ENCODE measurements at places on chromosomes 2 and 18. TPM values are rescaled to one million over a fixed set of nuclear protein-coding genes. Genes with fewer than 3 reads are reported as not detected.
A peak's percentile ranks its signal among the peaks of the same experiment; 100 is the strongest.

Gene ZBTB7C
- total RNA-seq: 9.1 TPM

Gene CABYR
- 13.7 TPM for total RNA-seq

- no peak overlapping the region for H3K4me3 ChIP-seq
- no peaks in the 10 kb centered on the region for H3K27me3 ChIP-seq
- peaks cover 10% of the 10 kb centered on the region for H3K36me3 ChIP-seq
- no peak for DNase-seq
- peaks cover under 1% of the 10 kb centered on the region for H3K4me1 ChIP-seq
These were observed 220.1 kb upstream of the CTAGE1 start for GRCh38 chr18:22637787-22638186.

- no peak for DNase-seq
- H3K27ac ChIP-seq: no peak overlapping the region
- peaks cover 7% of the 10 kb centered on the region for H3K36me3 ChIP-seq
- H3K4me1 ChIP-seq: no peaks in the 10 kb centered on the region
- no peak overlapping the region for H3K4me3 ChIP-seq
These were observed 18.8 kb upstream of the TSPYL6 start for GRCh38 chr2:54274781-54275242.

DNA sequence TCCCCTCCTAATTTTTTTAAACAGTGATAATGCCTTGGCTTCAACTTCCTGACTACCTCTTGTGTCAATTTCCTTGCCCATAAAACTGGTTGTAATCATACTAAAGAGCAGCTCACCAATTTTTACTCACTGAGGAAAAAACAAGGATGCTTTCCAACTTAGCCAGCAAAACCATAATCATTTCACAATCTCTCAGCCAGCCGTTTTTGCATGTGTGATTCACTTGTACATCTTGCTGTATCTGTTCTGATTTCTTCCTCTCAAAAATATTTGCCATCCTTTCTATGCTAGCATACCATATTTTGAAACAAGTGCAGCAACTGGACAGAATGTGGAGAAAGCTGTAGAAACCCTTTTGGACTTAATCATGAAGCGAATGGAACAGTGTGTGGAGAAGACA is 60.7 kb downstream of the RAB27B start:
- no peak for DNase-seq
- no peak overlapping the region for H3K4me3 ChIP-seq
- H3K4me1 ChIP-seq: no peaks in the 10 kb centered on the region
- H3K27ac ChIP-seq: no peak overlapping the region

Gene CNDP1
- 0.75 TPM for total RNA-seq

Gene CHRNG
- not detected for total RNA-seq

Gene MAL
- total RNA-seq: not detected

DNA sequence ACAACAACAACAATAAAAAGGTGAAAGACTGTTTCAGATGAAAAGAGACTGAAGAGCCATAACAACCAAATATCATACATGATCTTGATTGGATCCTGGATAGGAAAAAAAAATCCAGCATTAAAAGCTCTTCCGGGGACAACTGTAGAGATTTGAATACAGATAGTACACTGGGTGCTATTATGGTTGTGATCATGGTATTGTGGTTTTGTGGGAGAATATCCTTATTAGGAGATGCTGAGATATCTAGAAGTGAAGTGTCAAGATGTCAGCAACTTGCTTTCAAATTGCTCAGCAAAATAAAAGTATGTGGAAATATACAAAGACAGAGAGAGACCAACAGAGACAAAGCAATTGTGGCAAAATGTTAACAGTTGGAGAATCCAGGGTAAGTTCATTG is 15.5 kb upstream of the SPATA3 start:
- no peak overlapping the region for H3K27ac ChIP-seq
- no peaks in the 10 kb centered on the region for H3K36me3 ChIP-seq
- H3K4me1 ChIP-seq: no peaks in the 10 kb centered on the region
- H3K4me3 ChIP-seq: no peak overlapping the region
- no peaks in the 10 kb centered on the region for H3K27me3 ChIP-seq

Gene SULT1C3
- not detected for total RNA-seq

Gene PLGLB2
- total RNA-seq: 7.4 TPM

DNA sequence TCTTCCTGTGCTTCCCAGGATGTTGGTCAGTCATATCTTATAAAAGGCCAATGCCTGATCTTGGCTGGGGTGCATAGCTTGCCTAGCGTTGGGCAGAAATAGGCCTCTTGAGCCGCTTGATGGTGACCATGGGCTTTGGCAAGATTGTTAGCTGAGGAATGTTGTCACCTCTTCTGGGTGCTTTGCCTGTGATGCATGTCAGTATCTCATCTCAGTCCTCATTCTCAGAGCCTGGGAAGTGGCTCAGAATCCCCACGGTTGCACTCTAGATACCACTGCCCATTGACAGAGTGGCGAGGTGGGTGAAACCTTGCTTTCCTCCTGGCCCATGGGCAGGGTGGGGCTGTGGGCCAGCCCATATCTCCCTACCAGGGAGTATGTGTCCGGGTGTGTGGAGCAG is 79.2 kb upstream of the MGAT5 start:
- H3K36me3 ChIP-seq: peaks cover 2% of the 10 kb centered on the region
- peaks cover 34% of the 10 kb centered on the region for H3K4me1 ChIP-seq
- H3K4me3 ChIP-seq: no peak overlapping the region
- DNase-seq: no peak
- H3K27me3 ChIP-seq: no peaks in the 10 kb centered on the region

GRCh38 chr2:96839293-96839874 is 4.4 kb downstream of the ANKRD23 start:
- H3K4me3 ChIP-seq: no peak overlapping the region
- H3K4me1 ChIP-seq: peaks cover 4% of the 10 kb centered on the region
- DNase-seq: no peak
- no peak overlapping the region for H3K27ac ChIP-seq
- H3K36me3 ChIP-seq: peaks cover 10% of the 10 kb centered on the region

Gene OR6B2
- total RNA-seq: not detected

- peaks cover 64% of the 10 kb centered on the region for H3K4me1 ChIP-seq
- H3K4me3 ChIP-seq: peak overlapping the region; percentile 92
- no peaks in the 10 kb centered on the region for H3K27me3 ChIP-seq
- H3K27ac ChIP-seq: peak overlapping the region; percentile 97
- H3K36me3 ChIP-seq: no peaks in the 10 kb centered on the region
- DNase-seq: no peak
These were observed 103.5 kb downstream of the SPTBN1 start for GRCh38 chr2:54559593-54560145.

DNA sequence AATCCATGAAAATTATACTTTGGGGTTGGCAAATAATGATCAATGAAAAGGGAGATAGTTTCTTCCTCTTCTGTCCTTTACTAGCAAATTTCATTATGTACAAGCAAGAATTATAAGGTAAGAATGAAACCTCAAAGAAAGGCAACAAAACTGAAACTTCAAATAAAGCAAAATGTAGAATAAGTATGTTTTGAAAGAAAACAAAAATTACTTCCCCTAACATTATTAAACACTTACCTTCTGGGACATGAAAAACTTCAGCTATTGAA is 29.4 kb downstream of the THADA start:
- H3K4me3 ChIP-seq: no peak overlapping the region
- no peaks in the 10 kb centered on the region for H3K27me3 ChIP-seq
- H3K27ac ChIP-seq: no peak overlapping the region
- peaks cover 35% of the 10 kb centered on the region for H3K36me3 ChIP-seq

DNA sequence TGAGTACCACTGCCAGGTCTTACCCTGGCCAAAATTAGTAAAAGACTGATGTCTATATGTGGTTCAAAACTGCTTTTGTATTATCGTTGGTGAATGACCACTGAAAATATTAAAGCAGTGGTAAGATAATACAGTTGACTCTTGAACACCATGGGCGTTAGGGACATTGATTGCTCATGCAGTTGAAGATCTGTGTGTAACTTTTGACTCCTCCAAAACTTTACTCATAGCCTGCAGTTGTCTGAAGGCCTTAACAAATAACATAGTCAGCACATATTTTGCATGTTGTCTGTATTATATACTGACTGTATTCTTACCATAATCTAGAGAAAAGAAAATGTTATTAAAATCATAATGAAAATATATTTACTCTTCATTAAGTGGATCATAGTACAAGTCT is 5.8 kb upstream of the ANKRD12 start:
- no peaks in the 10 kb centered on the region for H3K27me3 ChIP-seq
- no peak for DNase-seq
- peaks cover 32% of the 10 kb centered on the region for H3K36me3 ChIP-seq
- H3K4me3 ChIP-seq: no peak overlapping the region
- H3K4me1 ChIP-seq: peaks cover 11% of the 10 kb centered on the region
- no peak overlapping the region for H3K27ac ChIP-seq

DNA sequence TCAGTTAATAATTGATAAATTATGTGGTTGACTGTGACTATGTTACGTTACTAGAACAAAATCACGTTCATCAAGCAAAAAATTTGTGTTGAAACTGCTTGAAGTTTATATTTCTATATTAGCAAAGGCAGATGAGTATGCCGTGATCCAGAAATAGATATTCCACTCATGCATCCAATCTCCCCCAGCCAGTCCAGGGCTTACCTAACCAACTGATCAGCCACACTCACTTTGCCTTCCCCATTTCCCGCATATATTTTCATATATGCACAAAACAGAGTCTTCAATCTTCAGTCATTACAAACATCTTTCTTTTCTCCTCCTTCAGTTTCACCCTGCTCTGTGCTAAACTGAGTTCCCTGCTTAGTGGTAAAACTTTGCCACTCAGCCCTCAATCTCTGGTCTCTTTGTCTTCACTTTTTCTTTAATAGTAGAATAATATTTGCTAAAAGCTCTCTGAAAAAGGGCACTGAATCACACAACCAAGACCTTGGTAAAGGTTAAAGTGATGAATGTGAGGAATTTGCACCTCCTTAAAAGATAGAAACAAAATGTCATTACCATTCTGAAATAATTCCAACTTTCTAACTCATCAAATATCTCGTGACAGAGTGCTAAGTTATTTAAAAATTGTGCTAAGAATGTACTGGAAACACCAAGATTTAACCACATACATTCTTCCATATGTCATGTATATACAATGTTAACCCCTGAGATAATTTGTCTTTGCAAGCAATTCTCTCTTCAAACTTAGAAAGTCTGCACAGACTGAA is 893.2 kb upstream of the CRIM1 start:
- no peak for DNase-seq
- H3K36me3 ChIP-seq: no peaks in the 10 kb centered on the region
- no peak overlapping the region for H3K27ac ChIP-seq
- H3K4me1 ChIP-seq: no peaks in the 10 kb centered on the region

DNA sequence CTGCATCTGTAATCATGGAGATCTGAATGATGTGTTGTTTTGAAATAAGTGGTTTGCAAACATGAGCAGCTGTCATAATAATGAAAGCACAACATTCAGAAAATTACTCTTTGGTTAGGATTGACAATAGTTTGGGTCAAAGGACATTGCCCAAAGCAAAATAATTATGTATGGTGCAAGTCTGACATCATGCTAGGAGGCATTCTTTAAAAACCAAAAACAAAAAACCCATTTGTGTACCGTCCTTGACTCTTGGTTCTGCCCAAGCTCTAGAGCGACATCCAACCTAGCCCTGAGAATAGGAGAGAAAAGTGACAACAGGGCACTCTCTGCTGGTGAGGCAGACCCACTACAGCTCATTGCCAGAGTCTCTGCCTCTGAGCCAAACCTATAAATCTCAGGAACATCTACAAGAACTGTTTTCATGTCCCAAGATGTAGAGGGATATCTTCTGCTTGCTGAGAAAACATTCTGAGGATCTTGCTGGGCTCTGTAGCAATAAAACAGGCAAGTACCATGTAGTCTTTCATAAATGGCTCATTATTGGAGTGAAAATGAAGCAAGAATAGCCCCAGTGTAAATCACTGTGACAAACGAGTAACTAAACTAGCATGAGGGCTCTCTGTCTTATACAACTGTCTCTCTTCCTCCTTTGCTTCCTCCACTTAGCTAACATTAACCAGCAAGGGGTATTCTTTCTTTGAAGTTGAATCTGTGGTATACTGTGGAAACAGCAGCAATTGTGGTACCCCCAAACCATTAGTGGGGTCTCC is 266.8 kb upstream of the CXCR4 start:
- no peak overlapping the region for H3K27ac ChIP-seq
- no peak overlapping the region for H3K4me3 ChIP-seq
- H3K27me3 ChIP-seq: peaks cover 16% of the 10 kb centered on the region

Gene ACTR1B
- 74.3 TPM for total RNA-seq

DNA sequence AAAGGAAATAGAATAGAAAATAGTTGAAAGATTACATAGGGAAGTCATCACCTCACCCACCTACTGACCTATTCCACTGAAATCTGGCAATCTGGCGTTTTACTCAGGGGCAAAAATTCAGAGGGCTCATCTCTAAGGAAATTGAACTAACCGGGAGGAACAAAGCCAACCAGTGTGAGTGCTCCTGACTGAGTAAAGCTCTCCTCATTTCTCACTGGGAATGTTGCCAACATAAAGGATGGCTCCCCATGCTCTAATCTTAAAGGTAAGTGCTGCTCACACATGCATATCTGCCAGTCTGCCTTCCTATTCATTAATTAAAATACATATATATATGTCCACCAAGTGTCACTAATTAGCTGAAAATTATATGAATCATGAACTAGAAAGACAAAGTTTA is 13.5 kb upstream of the DOK6 start:
- DNase-seq: no peak
- H3K4me3 ChIP-seq: no peak overlapping the region
- H3K27ac ChIP-seq: no peak overlapping the region

- DNase-seq: no peak
- H3K27me3 ChIP-seq: peaks cover 5% of the 10 kb centered on the region
- peaks cover 7% of the 10 kb centered on the region for H3K36me3 ChIP-seq
- H3K4me3 ChIP-seq: no peak overlapping the region
These were observed 37.7 kb upstream of the GPR155 start for GRCh38 chr2:174524527-174524926.

DNA sequence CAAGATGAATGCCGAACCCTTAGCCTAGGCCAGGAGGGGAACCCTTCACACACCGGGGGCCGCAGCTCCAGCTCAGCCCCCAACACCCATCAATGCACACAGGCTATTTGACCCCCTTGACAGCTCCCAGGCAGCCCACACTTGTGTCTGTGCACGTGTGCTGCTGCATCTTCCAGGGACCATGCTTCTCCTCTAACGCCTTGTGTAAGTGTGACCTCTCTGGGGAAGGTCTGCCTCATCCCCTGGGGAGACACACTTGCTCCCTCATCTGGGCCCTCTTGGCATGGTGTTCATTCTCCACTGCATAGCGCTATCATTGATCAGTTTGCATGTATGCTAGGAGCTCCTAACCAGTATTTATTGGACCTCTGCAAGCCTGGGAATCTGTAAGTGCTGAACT is 120.0 kb upstream of the FHL2 start:
- H3K4me1 ChIP-seq: no peaks in the 10 kb centered on the region
- peaks cover 11% of the 10 kb centered on the region for H3K27me3 ChIP-seq
- H3K4me3 ChIP-seq: no peak overlapping the region
- H3K27ac ChIP-seq: no peak overlapping the region
- DNase-seq: no peak

GRCh38 chr2:226122041-226122440 is 677.6 kb downstream of the IRS1 start:
- H3K27me3 ChIP-seq: no peaks in the 10 kb centered on the region
- peaks cover 58% of the 10 kb centered on the region for H3K4me1 ChIP-seq
- H3K27ac ChIP-seq: peak overlapping the region; percentile 68
- H3K4me3 ChIP-seq: no peak overlapping the region
- no peak for DNase-seq
- no peaks in the 10 kb centered on the region for H3K36me3 ChIP-seq

- peak overlapping the region; percentile 31 for H3K27ac ChIP-seq
- peaks cover 49% of the 10 kb centered on the region for H3K4me1 ChIP-seq
- no peak for DNase-seq
- no peaks in the 10 kb centered on the region for H3K27me3 ChIP-seq
- H3K36me3 ChIP-seq: no peaks in the 10 kb centered on the region
- no peak overlapping the region for H3K4me3 ChIP-seq
These were observed 41.9 kb downstream of the ZNF521 start for GRCh38 chr18:25310045-25310444.

Measured in mesothelial cell of epicardium (in vitro differentiated cells).